ENCODE measurements at places on chromosomes 4 and X.

GRCh38 chr4:3786196-3786869, 20.1 kb downstream of the ADRA2C start:
- no peak for DNase-seq

GRCh38 chr4:42501624-42502401, 104.5 kb downstream of the SHISA3 start:
- DNase-seq: no peak

DNA sequence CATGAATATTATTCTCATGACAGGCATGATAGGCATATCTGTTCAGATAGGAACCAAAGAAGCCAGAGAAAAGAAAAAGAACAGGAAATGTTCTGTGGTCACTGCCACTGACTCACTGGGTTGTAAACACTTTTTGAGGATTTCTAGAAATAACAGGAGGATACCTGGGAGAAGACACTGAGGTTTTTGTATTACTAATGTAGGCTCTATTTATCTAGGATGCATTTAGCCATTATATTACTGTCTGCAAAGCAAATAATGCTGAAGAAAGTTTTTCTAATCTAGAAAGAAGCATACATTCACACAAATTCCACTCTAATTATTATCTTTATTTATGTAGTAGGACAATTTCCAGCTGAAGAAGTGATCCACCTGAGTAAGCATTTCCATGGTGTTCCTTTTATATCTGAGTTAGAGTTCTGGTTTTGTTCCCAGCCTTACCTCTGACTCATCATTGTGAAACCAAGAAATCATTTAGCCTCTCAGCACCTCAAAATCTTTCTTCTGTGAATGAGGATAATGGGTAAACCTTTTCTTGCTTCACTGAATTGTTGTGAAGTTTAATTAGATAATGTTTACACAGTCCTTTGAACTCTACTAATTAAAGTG, 40.2 kb upstream of the EPGN start:
- no peak for DNase-seq

DNA sequence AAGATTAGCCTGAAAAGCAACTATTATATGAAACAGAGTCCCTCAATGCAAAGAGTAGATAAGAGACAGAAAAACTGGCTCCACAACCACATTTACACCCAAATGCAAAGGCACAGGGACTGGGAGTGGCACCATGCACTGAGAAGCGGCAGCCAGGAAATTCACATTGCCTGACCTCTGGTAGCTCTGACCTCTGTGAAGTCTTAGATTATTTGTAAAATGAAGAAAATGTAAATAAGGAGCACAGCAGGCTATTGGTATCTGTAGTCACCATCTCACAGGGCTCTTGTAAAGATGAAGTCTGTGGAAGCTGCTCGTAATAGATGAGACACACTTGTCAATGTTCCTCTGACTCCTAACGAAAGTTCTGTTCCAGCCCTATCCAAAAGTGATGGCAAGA, 69.7 kb downstream of the FAT1 start:
- DNase-seq: no peak

GRCh38 chr4:8746523-8747466, 124.8 kb downstream of the HMX1 start:
- peak; percentile 9 for DNase-seq

All from CD4-positive, alpha-beta T cell treated with Interleukin-4 for 1 hour (primary cell).